ENCODE measurements at places on chromosomes 16 and 17. TPM values are rescaled to one million over a fixed set of nuclear protein-coding genes. Genes with fewer than 3 reads are reported as not detected.

Gene KRT9
- not detected for total RNA-seq

Gene KRTAP1-5
- not detected for total RNA-seq

Gene PDIA2
- not detected for total RNA-seq

Gene PRSS36
- total RNA-seq: 0.33 TPM

Gene CTRB2
- total RNA-seq: not detected

Gene CCL3
- total RNA-seq: not detected

Gene GSDMA
- not detected for total RNA-seq

Gene JUP
- 2.2 TPM for total RNA-seq

Gene EFNB3
- total RNA-seq: 0.33 TPM

Gene CCL8
- total RNA-seq: 1.1 TPM

Gene KRTAP9-4
- total RNA-seq: not detected

Gene GRAPL
- 0.67 TPM for total RNA-seq

Gene PSKH1
- total RNA-seq: 18.9 TPM

Gene TLCD1
- total RNA-seq: 4.0 TPM

Gene KCNG4
- 0.15 TPM for total RNA-seq

Gene FN3KRP
- total RNA-seq: 21.0 TPM

Gene KRT39
- total RNA-seq: not detected

Gene KRTAP3-2
- total RNA-seq: not detected

Gene KIF19
- total RNA-seq: not detected

Gene KRTAP16-1
- not detected for total RNA-seq

Gene UTS2R
- not detected for total RNA-seq

Gene FNDC8
- not detected for total RNA-seq

Gene GRAP
- under 0.01 TPM for total RNA-seq

Gene KRTAP2-3
- not detected for total RNA-seq

Gene PYDC1
- total RNA-seq: not detected

Gene TPSAB1
- not detected for total RNA-seq

Gene SEC14L5
- total RNA-seq: not detected

Gene AANAT
- total RNA-seq: not detected

Gene MT4
- not detected for total RNA-seq

Gene CCL13
- not detected for total RNA-seq

Gene SMTNL2
- not detected for total RNA-seq

Gene PRSS27
- total RNA-seq: 0.62 TPM

Gene CLDN7
- 0.69 TPM for total RNA-seq

Gene NHERF2
- total RNA-seq: 4.1 TPM

Gene MYCBPAP
- total RNA-seq: 0.73 TPM

Gene SOX9
- total RNA-seq: not detected

Gene DNASE1L2
- total RNA-seq: 0.73 TPM

Gene OMG
- total RNA-seq: 13.1 TPM

Gene CA7
- total RNA-seq: not detected

Gene SEPTIN1
- total RNA-seq: not detected

Gene HASPIN
- 17.9 TPM for total RNA-seq

Gene GRIN2A
- not detected for total RNA-seq

Gene CD300A
- not detected for total RNA-seq

Gene ALOXE3
- total RNA-seq: not detected

Gene CCL14
- total RNA-seq: not detected

Gene TMEM94
- 33.0 TPM for total RNA-seq

Gene NUFIP2
- 67.2 TPM for total RNA-seq

Gene AXIN2
- 2.7 TPM for total RNA-seq

All from melanocyte of skin (primary cell).